ENCODE measurements at places on chromosomes 1 and 21. TPM values are rescaled to one million over a fixed set of nuclear protein-coding genes. Genes with fewer than 3 reads are reported as not detected.

- DNase-seq: no peak
These were observed 122.1 kb upstream of the HMGB4 start for GRCh38 chr1:33741749-33742148.

The GSTM5 gene
- total RNA-seq: 12.0 TPM

DNA sequence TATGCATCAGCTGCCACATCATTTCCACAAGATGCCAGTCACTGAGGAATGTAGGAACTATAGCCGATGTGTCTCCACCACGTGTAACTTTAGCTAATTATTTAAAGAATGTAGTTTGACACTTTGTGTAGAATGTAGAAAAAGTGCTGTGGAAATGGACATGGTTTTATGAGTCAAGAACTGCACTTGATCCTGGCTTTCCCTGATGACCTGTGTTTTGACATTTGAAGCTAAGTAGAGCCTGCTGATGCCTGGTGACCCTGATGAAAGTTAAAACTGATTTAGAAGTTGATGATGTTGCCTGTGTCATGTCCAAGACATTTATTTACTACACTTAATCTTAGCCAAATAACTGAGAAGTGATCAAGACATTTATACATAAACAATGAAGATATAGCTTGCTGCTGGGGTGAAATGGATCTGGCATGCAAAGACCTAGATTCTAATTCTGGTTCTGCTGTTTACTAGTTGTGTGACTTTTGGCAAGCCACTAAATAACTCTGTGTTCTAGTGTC is 4.4 kb upstream of the OSBPL9 start:
- no peak for DNase-seq

DNA sequence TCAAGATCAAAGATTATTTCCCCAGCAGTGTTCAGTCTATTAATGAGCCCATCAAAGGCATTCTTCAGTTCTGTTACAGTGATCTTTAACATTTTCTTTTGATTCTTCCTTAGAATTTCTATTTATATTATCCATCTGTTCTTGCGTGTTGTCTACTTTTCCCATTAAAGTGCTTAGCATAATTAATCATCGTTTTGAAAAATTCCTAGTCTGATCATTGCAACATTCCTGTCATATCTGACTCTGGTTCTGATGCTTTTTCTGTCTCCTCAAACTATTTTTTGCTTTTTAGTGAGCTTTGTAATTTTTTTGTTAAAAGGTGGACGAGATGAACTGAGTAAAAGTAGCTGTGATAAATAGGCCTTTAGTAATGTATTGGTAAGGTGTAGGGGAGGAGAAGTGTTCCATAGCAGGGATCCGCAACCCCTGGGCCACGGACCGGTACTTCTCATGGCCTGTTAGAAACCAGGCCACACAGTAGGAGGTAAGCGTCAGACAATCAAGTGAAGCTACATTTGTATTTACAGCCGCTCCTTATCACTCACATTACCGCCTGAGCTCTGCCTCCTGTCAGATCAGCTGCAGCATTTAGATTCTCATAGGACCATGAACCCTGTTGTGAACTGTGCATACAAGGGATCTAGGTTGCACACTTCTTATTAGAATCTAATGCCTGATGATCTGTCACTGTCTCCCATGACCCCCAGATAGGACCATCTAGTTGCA is 163.3 kb downstream of the PIK3R3 start:
- DNase-seq: no peak

The STUM gene
- total RNA-seq: 1.7 TPM

GRCh38 chr1:6410248-6410893 is 9.3 kb downstream of the HES2 start:
- DNase-seq: no peak

The MFN2 gene
- total RNA-seq: 25.5 TPM
